T-helper 9 cell (primary cell): ENCODE measurements at places on chromosomes 3 and 15.

DNA sequence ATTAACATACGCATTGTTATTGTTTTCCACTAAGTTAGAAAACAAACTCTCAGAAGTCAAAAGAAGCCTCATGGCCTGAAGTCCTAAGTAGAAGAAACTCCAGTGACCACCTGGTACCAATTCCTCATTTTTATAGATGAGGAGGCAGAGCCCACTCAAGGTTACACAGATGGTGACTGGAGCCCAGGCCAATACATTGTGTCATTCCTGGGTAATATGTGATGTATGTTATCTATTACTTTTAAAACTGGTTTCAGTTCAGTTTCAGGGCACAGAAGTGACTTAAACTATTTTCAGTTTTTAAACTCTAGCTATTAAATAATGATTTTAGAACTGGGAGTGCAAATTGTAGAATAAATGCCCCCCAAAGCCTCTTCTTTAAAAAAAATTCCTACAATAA lies 66.7 kb upstream of the STXBP5L start:
- no peak for DNase-seq

DNA sequence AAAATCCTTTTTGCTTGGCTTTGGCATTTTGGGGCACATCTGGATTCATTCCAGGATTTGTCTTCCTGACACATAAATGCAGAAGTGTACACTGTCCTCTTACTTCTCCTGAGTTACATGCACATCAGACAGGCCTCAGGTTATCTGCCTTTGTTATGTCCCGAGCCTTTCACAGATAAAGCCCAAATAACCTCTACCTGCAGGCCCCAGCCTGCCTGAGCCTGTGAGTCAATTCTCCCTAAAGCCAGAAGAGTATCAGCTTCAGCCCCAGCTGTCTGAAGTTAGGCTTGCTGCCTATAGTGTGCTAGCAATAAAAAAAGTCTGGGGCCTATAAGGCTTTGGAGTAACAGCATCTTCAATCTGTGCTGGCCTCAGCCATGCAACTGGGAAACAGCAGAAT lies 17.7 kb upstream of the GSK3B start:
- no peak for DNase-seq

GRCh38 chr15:77557564-77557963 lies 75.1 kb downstream of the LINGO1 start:
- no peak for DNase-seq

- DNase-seq = no peak
Measured at GRCh38 chr3:53225651-53226050, 30.2 kb downstream of the TKT start.

DNA sequence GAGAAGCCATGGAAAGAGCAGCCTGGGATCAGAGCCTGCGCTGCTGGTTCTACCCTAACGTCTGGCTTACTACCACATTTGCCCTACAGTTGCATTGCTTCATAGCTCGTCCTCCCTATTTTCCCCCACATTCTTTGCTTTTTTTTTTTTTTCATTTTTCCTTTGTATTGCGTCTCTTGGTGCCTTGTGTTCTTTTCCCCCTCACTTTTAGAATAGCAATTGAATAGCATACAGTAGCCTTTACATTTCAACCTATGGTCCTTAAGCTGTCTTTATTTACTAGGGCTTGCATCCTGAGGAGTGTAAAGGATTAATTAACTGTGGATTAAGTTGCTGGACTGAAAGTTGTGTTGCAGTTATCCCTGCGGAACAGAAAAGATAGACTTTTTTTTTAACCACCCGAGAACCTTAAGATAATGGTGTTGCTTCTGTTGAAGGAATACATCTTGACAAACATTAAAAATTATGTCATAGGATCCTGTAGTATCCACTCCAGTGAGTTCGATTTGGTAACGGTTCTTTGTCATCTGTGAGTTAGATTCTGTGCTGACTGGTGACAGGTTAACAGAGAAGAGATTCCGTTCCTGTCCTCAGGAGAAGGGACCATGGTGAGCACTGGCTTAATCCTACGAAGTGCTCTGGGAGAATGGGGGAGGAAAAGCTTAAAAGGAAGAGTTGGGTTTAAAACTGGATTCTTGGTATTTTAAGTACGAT lies 417.4 kb upstream of the NAALADL2 start:
- no peak for DNase-seq

DNA sequence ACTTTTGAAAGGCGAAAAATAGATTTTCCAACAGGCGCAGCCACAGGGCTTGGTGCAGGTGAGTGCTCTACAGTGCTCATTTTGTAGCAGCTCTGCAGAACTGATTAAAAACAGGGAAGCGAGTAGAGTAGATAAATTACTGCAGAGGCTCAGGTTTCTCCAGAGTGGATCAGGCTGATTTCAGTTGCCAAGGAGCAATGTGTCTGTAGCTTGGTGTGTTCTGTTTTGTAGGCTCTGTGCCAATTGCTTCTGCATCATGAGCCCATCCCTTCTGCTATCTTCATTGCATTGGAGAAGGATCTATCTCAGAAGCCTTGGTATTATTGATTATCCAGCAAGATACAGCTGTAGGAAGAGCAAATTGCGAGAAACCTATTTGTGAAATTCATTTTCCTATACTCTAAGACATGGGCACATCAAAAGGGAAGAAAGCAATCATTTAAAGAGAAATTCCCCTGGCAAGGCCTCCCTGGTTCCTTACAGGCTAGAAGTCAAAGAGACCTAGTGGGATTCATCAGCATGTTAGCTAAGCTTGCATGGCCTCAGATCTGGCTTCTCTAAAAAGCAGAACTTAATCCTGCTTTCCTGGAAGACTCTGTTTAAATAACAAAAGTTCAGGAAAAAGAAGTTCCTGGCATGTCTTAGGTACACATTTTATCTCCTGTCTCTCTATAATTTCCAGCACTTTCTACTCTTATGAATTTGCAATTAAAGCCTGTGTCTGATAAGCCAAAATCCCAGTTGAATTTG lies 432.4 kb upstream of the ATP10A start:
- no peak for DNase-seq

DNA sequence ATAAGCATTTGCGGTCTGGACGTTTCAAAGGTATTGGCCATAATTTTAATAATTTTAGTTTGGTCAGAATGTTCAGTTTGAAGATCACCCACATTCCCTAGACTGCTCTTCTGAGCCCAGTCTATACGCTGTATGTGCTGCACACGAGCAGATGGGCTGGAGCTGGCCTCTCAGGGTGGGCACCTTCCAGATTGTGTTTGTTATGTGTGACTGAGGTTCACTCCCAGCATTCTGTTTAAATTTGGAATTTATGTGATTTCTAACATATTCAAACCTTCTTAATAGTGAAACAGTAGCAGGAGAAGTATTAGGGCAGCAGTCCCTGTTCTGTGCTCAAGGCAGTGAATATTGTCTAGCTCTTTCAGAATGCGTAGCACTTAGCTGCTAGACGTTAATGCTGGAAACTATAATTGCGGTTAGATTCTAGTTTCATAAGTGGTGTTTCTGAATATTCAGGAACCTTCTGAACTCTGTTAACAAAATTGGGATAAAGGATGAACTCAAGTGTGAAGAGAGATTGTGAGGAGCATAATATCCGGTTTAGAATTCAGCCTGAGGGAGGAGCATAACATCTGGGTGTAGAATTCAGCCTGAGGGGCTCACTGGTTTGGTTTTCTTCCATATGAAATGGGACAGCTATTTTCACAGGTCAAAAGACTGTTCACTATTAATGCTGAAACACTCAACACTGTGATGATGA lies 68.6 kb upstream of the RPL35A start:
- no peak for DNase-seq

DNA sequence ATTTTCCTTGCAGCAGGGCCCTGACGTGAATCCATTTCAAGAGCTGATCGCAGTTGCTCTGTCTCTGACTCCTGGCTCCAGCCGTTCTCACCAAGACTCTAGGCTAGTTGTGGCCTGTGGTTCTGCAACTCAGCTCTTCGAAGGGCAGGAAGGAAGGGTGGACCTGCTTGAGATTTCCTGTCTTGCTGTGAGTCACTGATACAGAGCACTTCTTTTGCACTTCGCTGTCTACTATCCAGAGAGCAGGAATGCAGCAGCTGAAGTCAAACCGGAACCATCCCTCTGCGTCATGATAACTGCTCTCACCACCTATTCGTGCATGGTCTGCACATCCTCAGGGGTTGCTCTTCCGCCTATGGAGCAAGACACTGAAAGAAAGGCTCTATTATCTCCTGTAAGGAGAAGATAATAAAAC lies 59.7 kb downstream of the RAP2B start:
- DNase-seq = peak; percentile 63

GRCh38 chr3:73618461-73618860 lies 6.3 kb downstream of the PDZRN3 start:
- no peak for DNase-seq

- no peak for DNase-seq
Measured at GRCh38 chr3:73555076-73555475, 69.7 kb downstream of the PDZRN3 start.

GRCh38 chr15:44713006-44713966 lies 2.0 kb downstream of the B2M start:
- no peak for DNase-seq

- DNase-seq = no peak
Measured at GRCh38 chr3:72259755-72260587, 475.0 kb upstream of the PROK2 start.

GRCh38 chr3:149122721-149123578 lies 6.5 kb upstream of the HPS3 start:
- DNase-seq = no peak

- no peak for DNase-seq
Measured at GRCh38 chr3:193928354-193929209, 207.4 kb upstream of the HES1 start.

DNA sequence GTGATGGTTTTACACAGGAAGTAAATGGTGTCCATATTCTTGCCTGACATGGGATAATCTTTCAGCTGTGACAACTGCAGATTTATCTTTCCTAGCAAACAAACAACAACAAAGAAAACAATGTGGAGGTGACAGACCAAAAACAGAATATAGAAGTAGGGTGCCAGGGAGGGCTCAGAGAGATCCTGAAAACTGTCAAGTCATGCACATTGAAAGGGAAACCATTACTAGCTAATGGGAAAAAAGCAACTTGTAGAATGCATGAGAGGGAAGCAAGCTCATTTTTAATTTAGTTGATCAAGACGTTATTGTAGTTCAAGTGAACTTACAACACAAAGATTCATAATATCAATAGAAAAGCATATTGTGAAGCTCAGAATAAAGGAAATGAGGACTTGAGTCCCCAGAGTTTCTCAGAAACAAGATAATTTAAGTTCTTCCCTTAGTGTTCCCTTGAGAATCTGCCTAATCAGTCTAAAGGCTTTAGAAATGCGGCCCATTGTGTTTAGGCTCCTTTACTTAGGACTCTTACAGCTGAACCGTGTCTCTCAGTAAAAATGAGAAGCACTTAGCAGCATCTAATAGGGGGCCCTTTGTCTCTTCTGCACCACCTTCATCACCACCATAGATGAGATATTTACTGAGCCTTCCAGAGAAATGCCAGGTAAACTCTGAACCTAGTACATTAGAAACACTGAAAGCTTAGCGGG lies 115.6 kb upstream of the CADPS start:
- DNase-seq = no peak

DNA sequence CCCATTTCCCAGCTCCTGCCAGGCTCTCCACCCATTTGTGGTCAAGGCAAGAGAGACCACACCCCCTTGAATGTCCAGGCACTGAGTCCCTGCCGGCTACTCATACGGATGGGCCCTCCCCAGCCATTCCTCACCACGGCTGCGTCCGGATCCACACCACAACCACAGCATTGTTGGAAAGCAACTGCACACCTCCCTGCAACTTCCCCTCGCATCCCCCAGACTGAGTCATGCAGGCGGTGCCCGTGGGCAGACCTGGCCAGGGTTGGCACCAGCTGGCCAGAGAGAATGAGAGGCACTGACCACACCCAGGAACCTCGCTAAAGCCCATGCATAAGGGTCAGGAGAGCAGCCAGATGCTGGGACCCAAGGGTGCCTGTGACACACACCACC lies 30.5 kb downstream of the LOXL1 start:
- no peak for DNase-seq

DNA sequence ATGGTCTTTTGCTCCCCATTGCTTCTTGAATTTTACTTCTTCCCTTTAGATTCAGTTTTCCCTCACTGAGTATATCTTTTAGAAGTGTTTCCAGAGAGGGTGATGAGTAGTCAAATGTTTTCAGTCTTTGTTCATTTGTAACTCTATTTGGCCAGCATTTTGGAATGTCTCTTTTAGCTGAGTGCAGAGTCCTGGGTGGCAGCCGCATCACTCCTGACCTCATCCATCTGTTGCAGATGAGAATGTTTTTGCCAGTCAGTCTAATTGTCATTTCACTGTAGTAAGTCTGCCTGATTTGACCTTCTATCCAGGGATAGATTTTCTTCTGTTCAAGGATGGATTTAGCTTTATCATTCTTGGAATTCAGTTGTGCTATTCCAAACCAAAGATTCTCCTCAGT lies 7.3 kb downstream of the SRPRB start:
- no peak for DNase-seq

GRCh38 chr3:150267288-150267687 lies 140.8 kb upstream of the TSC22D2 start:
- DNase-seq = no peak

- no peak for DNase-seq
Measured at GRCh38 chr15:99633655-99634054, 67.9 kb downstream of the MEF2A start.

GRCh38 chr3:72407766-72408165 lies 440.5 kb downstream of the SHQ1 start:
- DNase-seq = no peak

GRCh38 chr15:65532738-65533051 lies 2.4 kb downstream of the HACD3 start:
- DNase-seq = no peak

- no peak for DNase-seq
Measured at GRCh38 chr3:52025453-52025852, 29.8 kb upstream of the RPL29 start.

DNA sequence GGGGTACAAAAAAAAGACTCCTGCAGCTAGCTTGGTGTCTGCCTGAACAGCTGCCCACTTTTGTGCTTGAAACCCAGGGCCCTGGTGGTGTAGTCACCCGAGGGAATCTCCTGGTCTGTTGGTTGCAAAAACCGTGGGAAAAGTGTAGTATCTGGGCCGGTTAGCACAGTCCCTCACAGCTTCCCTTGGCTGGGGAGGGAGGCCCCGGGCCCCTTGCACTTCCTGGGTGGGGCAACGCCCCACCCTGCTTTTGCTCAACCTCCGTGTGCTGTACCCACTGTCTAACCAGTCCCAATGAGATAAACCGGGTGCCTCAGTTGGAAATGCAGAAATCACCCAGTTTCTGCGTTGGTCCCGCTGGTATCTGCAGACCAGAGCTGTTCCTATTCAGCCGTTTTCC lies 211.7 kb upstream of the ZPLD1 start:
- no peak for DNase-seq

- no peak for DNase-seq
Measured at GRCh38 chr3:46202535-46202934, 5.6 kb downstream of the CCR1 start.

DNA sequence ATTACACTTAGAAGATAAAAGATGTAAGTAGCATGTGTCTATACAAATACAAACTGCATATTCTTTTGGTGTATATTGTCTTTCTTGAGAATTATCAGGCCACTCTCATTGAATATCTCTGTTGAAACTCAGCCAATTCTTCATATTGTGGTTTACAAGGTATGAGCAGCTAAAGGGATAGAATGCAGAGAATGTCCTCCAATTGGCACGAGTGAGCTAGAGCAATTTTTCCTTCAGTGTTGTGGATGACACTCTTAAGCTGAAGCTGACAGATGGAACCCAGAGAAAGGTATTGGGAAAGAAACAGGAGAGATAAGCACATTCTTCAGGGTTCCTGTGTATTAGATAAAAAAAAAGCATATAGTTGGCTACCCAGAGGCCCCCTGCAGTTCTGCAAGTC lies 453.1 kb downstream of the EPHA3 start:
- no peak for DNase-seq
